ENCODE measurements at places on chromosomes 4 and X. TPM values are rescaled to one million over a fixed set of nuclear protein-coding genes. Genes with fewer than 3 reads are reported as not detected.

The PFKFB1 gene
- polyA plus RNA-seq = 1.1 TPM

The CEP44 gene
- 5.0 TPM for polyA plus RNA-seq

The CFAP47 gene
- not detected for polyA plus RNA-seq

GRCh38 chr4:123250843-123251242 lies 145.8 kb upstream of the SPRY1 start:
- H3K4me3 ChIP-seq = no peak overlapping the region
- no peak overlapping the region for H3K27ac ChIP-seq
- H3K27me3 ChIP-seq = no peaks in the 10 kb centered on the region

- H3K4me1 ChIP-seq = no peaks in the 10 kb centered on the region
- H3K4me3 ChIP-seq = no peak overlapping the region
- H3K27ac ChIP-seq = no peak overlapping the region
- H3K36me3 ChIP-seq = no peaks in the 10 kb centered on the region
Measured at GRCh38 chrX:122622795-122623194, 561.3 kb upstream of the GRIA3 start.
